ENCODE measurements at places on chromosomes 2 and 18. TPM values are rescaled to one million over a fixed set of nuclear protein-coding genes. Genes with fewer than 3 reads are reported as not detected.

Gene REEP1
- 4.9 TPM for total RNA-seq

DNA sequence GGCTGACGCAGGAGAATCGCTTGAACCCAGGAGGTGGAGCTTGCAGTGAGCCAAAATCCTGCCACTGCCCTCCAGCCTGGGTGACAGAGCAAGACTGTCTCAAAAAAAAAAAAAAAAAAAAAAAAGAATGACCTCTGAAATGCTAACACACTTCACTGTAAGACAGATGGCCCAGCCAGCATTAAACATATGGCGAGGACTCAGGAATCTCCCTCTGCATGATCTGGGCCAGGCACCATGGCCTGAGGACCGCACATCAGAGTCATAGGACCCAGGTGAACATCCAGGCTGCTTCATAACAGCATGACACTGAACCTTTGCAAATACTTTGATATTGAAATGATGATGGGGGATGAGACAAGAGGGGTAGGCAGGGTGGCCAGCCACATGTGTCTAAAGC, 56.1 kb upstream of the DNMT3A start:
- no peaks in the 10 kb centered on the region for H3K4me1 ChIP-seq
- H3K27me3 ChIP-seq, result no peaks in the 10 kb centered on the region
- no peak overlapping the region for H3K4me3 ChIP-seq
- DNase-seq, result no peak
- H3K36me3 ChIP-seq, result no peaks in the 10 kb centered on the region
- no peak overlapping the region for H3K27ac ChIP-seq

Gene IAH1
- 22.7 TPM for total RNA-seq

Gene IFIH1
- 9.1 TPM for total RNA-seq

Gene FABP1
- total RNA-seq, result not detected

- no peaks in the 10 kb centered on the region for H3K27me3 ChIP-seq
- H3K36me3 ChIP-seq, result no peaks in the 10 kb centered on the region
- no peaks in the 10 kb centered on the region for H3K4me1 ChIP-seq
- no peak for DNase-seq
- H3K27ac ChIP-seq, result no peak overlapping the region
Observed at GRCh38 chr2:121722479-121722878, 14.2 kb downstream of the NIFK start.

Measured in pancreas (tissue), 10 donors.